ENCODE measurements at places on chromosomes 7 and 10. TPM values are rescaled to one million over a fixed set of nuclear protein-coding genes. Genes with fewer than 3 reads are reported as not detected.

Gene CADPS2
- 0.13 TPM for total RNA-seq

Gene SAP25
- total RNA-seq, result 1.3 TPM

Gene CRCP
- 28.1 TPM for total RNA-seq

Gene OR2A42
- not detected for total RNA-seq

Gene ADCYAP1R1
- 0.09 TPM for total RNA-seq

Gene PAX4
- not detected for total RNA-seq

Gene PLA2G12B
- total RNA-seq, result not detected

Gene POLR2J2
- total RNA-seq, result 0.27 TPM

Gene NANOS1
- total RNA-seq, result 3.2 TPM

Gene ANLN
- 50.3 TPM for total RNA-seq

Gene ADRA2A
- total RNA-seq, result 0.02 TPM

Gene HOXA5
- total RNA-seq, result 3.9 TPM

Gene SPAM1
- total RNA-seq, result not detected

Gene SPDYE6
- not detected for total RNA-seq

Gene OR2A12
- total RNA-seq, result not detected

Gene NAT16
- total RNA-seq, result 0.10 TPM

Gene CYP51A1
- 39.8 TPM for total RNA-seq

Gene GPR141
- not detected for total RNA-seq

Gene TYW1B
- 2.8 TPM for total RNA-seq

Gene FAM237B
- not detected for total RNA-seq

Gene WDR91
- 7.0 TPM for total RNA-seq

Gene NUTM2E
- 0.53 TPM for total RNA-seq

Gene INA
- 31.4 TPM for total RNA-seq

Gene CASD1
- 12.2 TPM for total RNA-seq

Gene MLXIPL
- total RNA-seq, result 1.2 TPM

Gene HMX2
- total RNA-seq, result 0.13 TPM

Gene PRKG1
- 0.01 TPM for total RNA-seq

Gene TBL2
- 57.8 TPM for total RNA-seq

Gene HSPB1
- 1,196 TPM for total RNA-seq

Gene PPP1R3C
- 20.4 TPM for total RNA-seq

Gene CPEB3
- 0.37 TPM for total RNA-seq

Gene HGF
- 0.01 TPM for total RNA-seq

Gene SNX10
- total RNA-seq, result 4.6 TPM

Gene FAM221A
- total RNA-seq, result 0.39 TPM

Gene DLD
- total RNA-seq, result 91.1 TPM

Gene OPALIN
- not detected for total RNA-seq

Gene OR2A7
- not detected for total RNA-seq

Gene CLCN1
- 0.02 TPM for total RNA-seq

Gene ZMIZ1
- total RNA-seq, result 65.9 TPM

Gene CRTAC1
- 1.4 TPM for total RNA-seq

All from A549 treated with CORT108297 at 1 μM for 4 hours (cell line).